Mammary epithelial cell (primary cell): ENCODE measurements at places on chromosomes 4 and X. TPM values are rescaled to one million over a fixed set of nuclear protein-coding genes. Genes with fewer than 3 reads are reported as not detected.

Gene JAKMIP1
- not detected for total RNA-seq

Gene ACOT9
- 74.1 and 78.7 TPM in 2 replicates for total RNA-seq

Gene KDM5C
- total RNA-seq = 106 and 148 TPM in 2 replicates

Gene APLN
- 0.21 TPM in 1 of 2 replicates, not detected in the other for total RNA-seq

Gene TEX13D
- not detected for total RNA-seq

Gene TMEM156
- total RNA-seq = 1.2 and 1.8 TPM in 2 replicates

Gene RAB39B
- total RNA-seq = 2.7 TPM

Gene GAGE12E
- total RNA-seq = not detected in 2 replicates

Gene ZNF275
- total RNA-seq = 8.8 TPM

Gene MTCP1
- total RNA-seq = 1.8 TPM

Gene SRPK3
- 0.33 TPM for total RNA-seq

Gene NEIL3
- 1.8 and 7.5 TPM in 2 replicates for total RNA-seq

Gene CENPVL2
- total RNA-seq = not detected in 2 replicates

Gene MAMLD1
- 1.1 and 3.2 TPM in 2 replicates for total RNA-seq

Gene NPNT
- 0.12 TPM in 1 of 2 replicates, not detected in the other for total RNA-seq

Gene BEND2
- not detected in 2 replicates for total RNA-seq

Gene LRCH2
- 0.33 TPM for total RNA-seq

Gene STK32B
- total RNA-seq = 0.17 TPM

Gene MAGEC1
- not detected for total RNA-seq

Gene LRAT
- total RNA-seq = 16.6 and 25.4 TPM in 2 replicates

Gene TENM3
- total RNA-seq = 43.2 TPM
